Stimulated activated CD8-positive, alpha-beta memory T cell treated with anti-CD3 and anti-CD28 coated beads, Interleukin-4, amount 100 ng/mL, for 1 hour (primary cell): ENCODE measurements at places on chromosomes 12 and 14.
A peak's percentile ranks its signal among the peaks of the same experiment; 100 is the strongest.

GRCh38 chr12:124479680-124480468 lies 87.5 kb downstream of the NCOR2 start:
- no peak for DNase-seq

GRCh38 chr14:75989134-75989533 lies 3.6 kb downstream of the IFT43 start:
- no peak for DNase-seq

GRCh38 chr14:96095581-96096476 lies 56.7 kb downstream of the C14orf132 start:
- DNase-seq, result no peak

DNA sequence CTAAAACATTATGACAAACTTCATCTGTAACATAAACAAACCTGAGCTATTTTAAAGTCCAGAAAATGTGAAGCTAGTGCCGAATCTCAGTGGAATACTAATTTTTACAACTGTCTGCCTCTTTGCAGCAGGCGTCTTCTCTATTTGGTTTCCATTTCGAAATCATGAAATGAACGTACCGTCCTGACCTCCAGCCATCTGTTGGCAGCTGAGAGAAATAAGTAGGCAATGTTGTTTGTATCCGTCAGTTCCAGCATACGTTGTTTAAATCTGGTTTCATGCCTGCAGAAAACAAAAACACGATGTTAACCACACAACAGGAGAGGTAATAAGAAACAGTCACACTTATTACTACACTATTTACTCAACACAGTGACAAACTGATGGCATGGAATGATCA lies 54.3 kb upstream of the KCNJ8 start:
- DNase-seq, result no peak

GRCh38 chr12:30939234-30939633 lies 12.7 kb downstream of the TSPAN11 start:
- no peak for DNase-seq

DNA sequence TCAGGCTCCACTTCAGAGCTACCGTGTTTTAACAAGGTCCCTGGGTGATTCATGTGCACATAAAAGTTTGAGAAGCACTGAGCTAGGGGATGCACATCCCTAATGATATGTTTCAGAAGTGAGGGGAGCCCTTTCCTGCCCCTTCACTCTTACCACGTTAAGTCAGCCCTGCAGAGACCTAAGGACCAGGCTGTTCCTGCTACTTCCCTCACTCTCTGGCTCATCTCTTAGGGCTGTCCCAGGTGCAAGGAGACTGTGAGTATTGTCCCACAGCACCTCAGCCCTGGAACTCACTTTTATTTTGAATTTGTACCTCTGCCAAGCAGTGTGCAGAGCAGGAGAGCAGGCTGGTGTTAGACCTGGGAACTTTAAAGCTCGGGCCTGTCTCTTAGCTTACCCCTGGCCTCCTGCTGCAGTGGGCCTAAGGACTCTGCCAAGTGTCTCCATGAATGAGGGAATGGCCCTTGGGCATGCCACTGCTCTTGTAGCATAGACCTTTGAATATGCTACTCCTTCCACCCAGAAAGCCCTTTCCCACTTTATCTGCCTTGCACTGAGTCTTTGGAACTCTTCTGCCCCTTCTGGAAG lies 11.0 kb upstream of the SUSD6 start:
- DNase-seq, result no peak

GRCh38 chr14:22837114-22837749 lies 847 bp downstream of the MMP14 start:
- DNase-seq, result no peak

GRCh38 chr14:64656986-64657385 lies 47.2 kb upstream of the PLEKHG3 start:
- DNase-seq, result no peak

- no peak for DNase-seq
These were observed 10.1 kb upstream of the CABP1 start for GRCh38 chr12:120630104-120630892.

GRCh38 chr14:103819503-103820307 lies 27.7 kb downstream of the PPP1R13B start:
- DNase-seq, result no peak

DNA sequence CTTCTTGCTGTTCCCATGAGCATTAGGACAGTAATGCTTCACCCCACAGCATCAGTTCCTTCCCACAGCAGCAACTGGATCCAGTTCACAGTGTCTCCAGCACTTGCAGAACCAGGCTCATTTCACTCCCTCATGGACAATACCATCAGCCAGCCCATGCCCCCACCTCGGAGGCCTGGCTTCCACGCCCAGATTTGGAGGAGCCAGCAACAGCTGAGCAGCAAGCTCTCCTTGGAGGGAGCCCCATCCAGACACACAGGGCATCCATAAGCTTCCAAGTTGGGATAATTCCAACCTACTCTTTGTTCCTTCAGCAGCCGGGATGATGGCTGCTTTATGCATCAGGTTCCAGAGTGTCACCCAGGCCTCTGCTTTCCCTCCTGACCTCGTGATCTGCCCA lies 250.0 kb downstream of the GLT1D1 start:
- DNase-seq, result no peak

- no peak for DNase-seq
These were observed 86.9 kb downstream of the STON2 start for GRCh38 chr14:81313200-81313599.

GRCh38 chr12:6154730-6155459 lies 30.4 kb upstream of the VWF start:
- DNase-seq, result no peak

DNA sequence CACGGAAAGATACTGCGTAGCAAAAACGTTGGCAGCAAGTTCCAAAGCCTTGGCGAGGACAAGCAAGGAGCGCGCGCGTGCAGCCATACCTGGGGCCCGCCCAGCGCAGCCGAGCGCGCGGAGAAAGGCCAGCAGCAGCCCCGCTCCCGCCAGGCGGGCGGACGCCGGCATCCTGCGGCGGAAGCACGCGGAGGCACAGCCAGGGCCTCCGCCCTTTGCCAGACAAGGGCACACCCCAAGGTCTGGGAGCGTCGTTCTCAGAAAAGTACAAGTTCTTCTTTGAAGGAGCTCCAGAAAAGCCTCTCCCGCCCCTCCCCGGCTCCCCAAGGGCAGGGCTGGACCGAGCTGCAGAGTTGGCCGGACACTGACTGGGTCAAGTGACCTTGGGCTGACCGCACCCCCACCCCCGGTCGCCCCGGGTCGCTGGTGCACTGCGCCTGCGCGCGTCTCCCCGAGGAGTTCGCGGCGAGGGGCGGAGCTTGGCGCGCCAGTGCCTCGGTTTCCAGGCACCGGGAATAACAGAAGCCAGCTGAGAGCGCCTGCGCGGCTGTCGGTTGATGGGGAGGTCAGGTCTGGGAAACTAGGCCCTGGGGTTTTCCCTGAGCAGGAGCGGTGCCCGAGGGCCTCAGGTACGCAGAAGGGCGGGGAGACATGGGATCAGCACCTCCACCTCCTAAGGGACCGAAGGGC lies at the start of gene ZC2HC1C:
ZC2HC1C (plus strand) TSS at position 521 of the 690 bp plus-strand sequence. CDS start 933 bp downstream, outside the sequence.
- DNase-seq, result peak; percentile 10

DNA sequence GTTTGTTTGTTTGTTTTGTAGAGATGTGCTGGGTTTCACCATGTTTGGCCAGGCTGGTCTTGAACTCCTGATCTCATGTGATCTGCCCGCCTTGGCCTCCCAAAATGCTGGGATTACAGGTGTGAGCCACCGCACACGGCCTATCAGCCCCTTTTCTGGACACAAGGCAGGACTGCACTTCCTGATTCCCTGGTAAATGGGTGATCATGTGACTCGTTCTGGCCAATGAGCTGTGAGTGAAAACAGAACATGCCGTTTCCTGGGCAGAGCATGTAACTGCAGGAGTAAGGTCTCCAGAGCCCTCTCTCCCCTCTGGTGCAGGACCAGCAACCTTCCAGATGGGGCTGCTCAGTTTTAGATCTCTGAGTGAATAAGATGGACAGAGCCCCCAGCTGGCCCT lies 92.7 kb downstream of the ITPK1 start:
- no peak for DNase-seq

- DNase-seq, result no peak
These were observed 96.6 kb downstream of the CDK17 start for GRCh38 chr12:96303653-96304052.

DNA sequence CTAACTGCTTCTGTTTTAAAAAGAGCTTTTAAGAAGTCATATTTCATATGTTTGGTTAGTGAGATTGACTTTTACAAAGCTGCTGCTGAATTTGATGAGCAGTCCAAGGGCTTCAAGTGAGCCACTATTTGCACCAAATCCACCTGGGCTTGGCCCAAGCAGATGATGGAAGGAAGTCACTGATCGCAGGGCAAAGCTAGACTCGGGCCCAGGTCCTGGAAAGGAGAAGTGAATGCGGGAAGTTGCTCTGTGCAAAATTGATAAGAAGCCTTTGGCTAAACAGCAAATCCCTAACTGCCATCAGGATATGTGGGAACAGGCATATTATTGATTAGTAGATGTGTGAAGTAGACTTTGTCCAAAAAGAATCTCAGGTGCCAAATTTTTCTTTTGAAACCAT lies 30.5 kb downstream of the PLXNC1 start:
- no peak for DNase-seq

- peak; percentile 32 for DNase-seq
These were observed 9.8 kb downstream of the CPNE6 start for GRCh38 chr14:24080888-24081738.

- DNase-seq, result no peak
These were observed 33.4 kb downstream of the SUSD6 start for GRCh38 chr14:69644814-69645213.

- no peak for DNase-seq
These were observed 406.3 kb upstream of the DCN start for GRCh38 chr12:91588874-91589454.

DNA sequence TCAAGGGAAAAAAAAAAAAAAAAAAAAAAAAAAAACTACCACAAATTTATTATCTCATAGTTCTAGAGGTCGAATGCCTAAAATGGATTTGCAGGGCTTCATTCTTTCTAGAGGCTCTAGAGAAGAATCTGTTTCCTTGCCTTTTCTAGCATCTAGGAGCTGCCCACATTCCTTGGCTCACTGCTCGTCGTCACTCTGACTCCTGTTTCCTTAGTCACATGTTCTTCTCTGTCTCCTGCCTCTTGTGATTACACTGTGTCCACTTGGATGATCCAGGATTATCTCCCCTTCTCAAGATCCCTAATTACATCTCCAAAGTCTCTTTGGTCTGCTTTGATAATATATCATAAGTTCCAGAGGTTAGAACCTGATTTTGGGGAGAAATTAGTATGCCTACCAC lies 88.7 kb downstream of the HECTD1 start:
- no peak for DNase-seq

DNA sequence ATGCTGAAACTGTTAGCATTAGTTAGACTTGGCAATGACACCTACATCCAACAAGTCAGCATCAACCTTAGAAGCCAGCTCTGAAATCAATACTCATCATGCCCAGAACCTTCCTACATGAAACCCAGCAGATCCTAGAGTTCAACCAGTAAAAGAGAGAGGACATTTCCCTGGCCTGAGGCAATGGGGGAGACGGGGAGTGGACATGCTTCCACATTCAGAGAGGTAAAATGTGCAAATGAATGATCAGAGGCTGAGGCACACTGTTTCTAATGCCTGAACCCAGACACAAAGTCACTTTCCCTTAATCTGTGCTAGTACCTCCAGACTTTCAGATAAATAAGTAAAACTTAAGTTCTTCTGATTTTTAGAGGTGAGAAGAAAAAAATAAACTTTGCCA lies 34.5 kb downstream of the ERO1A start:
- no peak for DNase-seq

DNA sequence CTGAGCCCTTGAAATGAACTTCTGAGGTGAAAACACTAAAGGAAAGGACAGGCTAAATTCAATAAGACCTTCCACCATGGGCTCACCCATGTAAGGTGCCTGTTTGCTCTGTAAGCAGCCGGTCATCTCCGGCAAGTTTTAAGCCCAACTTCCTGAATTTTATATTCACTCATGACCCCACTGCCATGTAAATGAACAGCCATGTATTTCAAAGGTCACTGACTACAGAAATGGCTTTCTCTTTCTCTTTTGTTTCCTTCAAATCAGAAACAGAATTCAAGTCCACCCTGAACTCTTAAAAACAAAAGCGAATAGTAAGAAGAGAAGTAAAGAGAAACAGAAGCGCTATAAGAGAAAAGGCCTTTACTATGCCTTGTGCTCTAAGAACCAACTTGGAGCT lies 61.7 kb upstream of the OVCH1 start:
- DNase-seq, result no peak

- DNase-seq, result no peak
These were observed 1.1 kb downstream of the KIF5A start for GRCh38 chr12:57550641-57551549.

DNA sequence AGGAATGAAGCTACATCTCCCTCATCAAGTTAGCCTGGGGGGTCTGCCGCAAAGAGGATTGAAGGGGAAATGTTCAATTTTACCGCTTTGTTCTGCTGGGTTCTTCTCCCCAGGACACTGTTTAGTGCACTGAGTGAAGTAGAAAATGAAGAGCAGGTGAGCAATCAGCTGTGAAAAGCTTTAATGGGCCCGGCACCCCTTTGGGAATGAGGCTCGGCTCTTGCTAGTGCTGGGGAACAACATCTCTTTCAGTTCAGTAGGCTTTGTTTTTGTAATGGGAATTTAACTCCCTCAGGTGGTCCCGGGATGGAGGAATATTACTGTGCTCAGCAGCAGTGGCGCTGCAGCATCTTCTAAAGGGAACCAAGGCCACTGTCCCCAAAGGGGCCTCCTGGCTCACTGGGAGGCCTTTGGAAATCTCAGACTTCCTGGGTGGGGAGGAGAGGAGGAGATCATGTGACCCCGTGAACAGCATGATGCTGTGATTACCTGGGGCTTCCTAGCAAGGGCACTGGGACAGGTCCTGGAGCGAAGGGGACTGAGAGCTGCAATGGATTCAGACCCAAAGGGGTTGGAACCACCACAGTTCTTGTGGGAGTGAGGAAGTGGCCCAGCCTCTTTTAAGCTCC lies 85.2 kb upstream of the MAX start:
- no peak for DNase-seq

DNA sequence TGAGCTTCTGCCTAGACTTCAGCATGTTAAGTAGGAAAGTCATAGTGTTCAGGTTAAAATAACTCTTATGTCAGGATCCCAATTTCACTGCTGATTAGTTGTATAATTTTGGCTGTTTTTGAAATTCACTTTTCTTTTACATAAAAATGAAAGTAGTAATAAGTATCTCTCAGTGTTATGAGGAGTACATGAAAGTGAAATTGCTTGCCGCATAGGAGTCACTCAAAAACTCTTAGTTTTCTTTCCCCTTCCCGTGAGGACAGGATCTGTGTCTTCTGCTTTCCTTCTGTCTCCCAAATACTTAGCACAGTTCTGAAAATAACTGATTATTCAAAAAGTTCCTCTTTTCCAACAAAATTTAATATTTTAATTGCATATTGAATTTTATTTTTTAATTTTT lies 100.5 kb downstream of the SLC38A4 start:
- no peak for DNase-seq

DNA sequence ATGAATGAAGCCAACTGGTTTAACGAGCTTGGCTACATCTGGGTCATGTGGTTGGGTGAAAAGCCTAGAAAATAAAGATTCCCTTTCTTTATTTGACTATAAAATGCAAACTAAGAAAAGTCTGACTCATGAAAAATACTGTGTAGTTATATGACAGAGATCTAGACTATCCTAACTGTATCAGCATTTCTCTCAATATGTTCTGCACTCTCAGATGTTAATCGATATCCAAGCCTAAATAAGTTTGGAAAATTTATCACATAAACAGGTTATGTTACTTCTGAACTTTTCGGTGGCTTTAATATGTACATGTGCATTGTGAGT lies 133.1 kb downstream of the DAAM1 start:
- no peak for DNase-seq

- no peak for DNase-seq
These were observed 14.1 kb downstream of the RILPL1 start for GRCh38 chr12:123519141-123520001.
